ENCODE measurements at places on chromosomes 1 and 21.

- DNase-seq, result no peak
These were observed 8.0 kb downstream of the ECHDC2 start for GRCh38 chr1:52913537-52913936.

DNA sequence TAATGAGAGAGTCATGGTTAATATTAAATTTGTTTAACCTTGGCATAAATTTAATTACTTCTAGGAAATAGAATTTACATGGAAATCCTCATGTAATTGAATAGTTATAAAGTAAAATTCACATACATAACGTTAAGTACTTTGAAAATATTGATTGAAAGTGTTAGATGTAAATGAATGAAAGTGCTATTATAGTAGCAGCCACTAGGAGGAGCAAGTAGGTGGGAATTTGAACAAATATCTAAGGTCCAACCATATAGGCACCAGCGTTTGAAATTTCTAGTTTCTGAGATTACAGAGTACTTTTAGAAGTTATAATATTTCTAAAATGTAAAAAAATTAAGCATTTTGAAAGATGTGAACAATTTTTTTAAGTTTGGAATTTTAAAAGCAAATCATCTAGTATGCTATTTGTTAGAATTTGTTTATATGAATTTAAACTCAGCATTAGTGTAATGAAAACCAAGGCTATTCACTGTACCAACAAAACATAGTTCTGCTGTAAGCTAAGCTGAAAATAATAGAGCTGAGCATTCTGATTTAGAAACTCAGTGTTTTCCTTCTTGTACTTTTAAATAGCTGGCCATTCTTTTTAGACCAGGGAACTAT lies 3.3 kb downstream of the B3GALT2 start:
- DNase-seq, result peak; percentile 71

DNA sequence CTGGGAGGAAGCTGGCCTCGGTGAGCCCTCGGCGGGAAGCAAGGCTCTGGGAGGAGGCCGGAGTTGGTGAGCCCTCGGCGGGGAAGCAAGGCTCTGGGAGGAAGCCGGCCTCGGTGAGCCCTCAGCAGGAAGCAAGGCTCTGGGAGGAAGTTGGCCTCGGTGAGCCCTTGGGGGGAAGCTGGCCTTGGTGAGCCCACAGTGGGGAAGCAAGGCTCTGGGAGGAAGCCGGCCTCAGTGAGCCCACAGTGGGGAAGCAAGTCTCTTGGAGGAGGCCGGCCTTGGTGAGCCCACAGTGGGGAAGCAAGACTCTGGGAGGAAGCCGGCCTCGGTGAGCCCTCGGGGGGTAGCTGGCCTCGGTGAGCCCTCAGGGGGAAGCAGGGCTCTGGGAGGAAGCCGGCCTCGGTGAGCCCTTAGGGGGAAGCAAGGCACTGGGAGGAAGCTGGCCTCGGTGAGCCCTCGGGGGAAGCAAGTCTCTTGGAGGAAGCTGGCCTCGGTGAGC lies 36.0 kb downstream of the KRTAP10-1 start:
- no peak for DNase-seq

- no peak for DNase-seq
These were observed 8.8 kb upstream of the SETDB1 start for GRCh38 chr1:150917387-150917786.

- no peak for DNase-seq
These were observed 19.9 kb downstream of the CRYAA start for GRCh38 chr21:43188592-43189210.

DNA sequence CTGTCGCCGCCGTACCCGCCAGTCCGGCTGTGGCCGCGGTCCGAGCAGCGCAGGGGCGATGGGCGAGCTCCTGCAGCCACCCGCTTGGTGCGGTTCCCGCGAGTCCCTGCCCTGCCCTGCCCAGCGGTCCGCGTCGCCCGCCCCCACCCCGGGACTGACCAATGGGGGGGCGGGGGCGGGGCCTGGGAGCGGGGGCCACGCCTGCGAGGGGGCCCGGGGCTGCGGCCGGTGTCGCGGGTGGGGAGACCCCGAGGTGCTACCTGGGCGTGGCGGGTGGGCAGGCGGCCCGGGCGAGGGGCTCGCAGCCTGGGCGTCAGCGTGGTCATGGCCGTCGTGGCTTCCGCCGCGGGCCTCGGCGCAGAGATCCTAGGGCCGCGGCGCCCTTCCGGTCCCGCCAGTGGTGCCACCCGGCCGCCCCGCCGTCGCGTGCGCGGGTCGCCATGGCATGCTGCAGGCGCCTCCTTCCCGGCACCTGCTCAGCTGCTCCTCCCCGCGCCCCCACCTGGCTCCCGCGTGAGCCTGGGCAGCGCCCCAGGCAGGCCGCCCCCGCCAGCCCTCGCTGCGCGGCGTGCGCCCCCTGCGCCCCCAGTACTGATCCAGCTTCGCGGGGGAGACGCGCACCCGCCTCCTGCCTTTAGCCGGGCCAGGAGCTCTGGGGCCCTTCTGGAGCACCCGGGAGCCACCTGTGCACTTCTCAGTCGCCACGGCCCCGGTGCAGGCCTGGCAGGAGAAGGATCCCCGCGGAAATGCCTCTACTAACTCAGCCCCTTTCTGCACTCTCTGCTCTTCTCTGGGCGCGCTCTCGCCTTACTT lies at the start of gene BMP8B:
BMP8B (minus strand) TSS at position 108 of the 813 bp plus-strand sequence. CDS start 380 bp downstream, outside the sequence.
- DNase-seq, result no peak

DNA sequence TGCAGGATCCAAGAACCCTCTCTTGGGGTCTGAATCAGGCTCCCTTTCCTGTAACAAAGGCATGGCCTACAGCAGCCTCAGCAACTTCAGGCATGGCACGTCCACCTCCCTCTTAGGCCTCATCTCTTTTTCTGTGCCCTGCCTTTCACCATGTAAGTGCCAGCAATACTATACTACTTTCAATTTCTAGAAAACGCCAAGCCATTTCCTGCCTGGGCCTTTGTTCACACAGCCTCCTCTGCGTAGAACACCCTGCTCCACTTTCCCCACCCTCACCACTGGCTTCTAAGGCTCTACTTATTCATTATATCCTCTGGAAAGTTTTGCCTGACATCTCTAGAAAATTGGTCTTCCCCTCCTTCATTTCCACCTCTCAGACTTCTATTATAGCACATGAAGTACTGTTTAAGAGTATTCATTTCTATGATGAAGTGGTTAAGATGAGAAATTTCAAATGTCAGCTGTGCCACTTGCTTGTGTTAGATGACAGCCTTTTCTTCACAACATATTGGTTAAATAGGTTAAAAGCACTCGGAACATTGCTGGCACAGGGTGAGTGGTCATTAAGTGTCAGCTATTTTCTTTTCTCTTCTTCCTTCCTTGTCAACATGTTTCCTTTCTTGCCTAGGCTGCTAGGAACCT lies 41.6 kb upstream of the VWA5B1 start:
- no peak for DNase-seq

- no peak for DNase-seq
These were observed 1037.4 kb upstream of the TMPRSS15 start for GRCh38 chr21:19440792-19441655.

- DNase-seq, result no peak
These were observed 52.5 kb upstream of the TEKT2 start for GRCh38 chr1:36031441-36031840.

- DNase-seq, result no peak
These were observed 616.9 kb downstream of the PLPP3 start for GRCh38 chr1:55962472-55962871.

DNA sequence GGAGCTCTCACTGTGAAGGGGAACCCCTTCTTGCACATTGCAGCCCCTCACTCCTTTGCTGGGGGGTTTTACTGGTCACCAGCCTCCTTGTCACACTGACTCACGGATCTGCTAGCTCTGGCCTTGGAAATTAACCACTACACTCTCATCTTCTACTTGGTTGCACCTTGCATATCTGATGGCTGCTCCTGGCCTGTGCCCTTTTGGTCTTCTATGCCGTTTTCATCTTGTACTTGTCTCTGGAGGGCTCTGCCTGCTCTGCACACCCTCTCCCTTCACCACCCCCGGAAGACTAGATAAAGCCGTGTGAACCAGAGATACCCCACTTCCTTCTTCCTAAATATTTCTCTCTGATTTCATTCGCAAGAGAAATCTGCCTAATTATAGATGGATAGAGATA lies 44.6 kb downstream of the CD247 start:
- no peak for DNase-seq

- no peak for DNase-seq
These were observed 16.4 kb downstream of the SPRTN start for GRCh38 chr1:231354330-231355020.

DNA sequence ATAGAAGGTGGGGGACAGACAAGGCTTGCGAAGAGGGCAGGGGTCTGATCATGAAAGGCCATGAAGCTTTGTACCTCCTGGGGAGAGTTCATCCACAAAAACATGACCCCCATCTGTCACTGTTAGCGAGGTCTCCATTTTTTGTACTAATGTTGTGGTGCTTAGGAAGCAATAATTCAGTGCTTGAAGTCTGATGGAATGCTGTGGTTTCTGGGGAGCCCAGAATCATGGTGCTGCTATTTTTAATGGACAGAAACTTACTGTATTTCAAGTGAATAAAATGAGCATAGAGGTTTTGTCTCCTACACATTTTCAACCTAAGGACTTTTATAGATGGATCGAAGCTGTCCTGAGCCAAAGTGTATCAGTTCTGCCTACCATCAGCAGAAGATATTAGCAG lies 28.2 kb upstream of the RGL1 start:
- no peak for DNase-seq

- peak; percentile 18 for DNase-seq
These were observed 472.7 kb downstream of the PTPRU start for GRCh38 chr1:29708796-29709703.

DNA sequence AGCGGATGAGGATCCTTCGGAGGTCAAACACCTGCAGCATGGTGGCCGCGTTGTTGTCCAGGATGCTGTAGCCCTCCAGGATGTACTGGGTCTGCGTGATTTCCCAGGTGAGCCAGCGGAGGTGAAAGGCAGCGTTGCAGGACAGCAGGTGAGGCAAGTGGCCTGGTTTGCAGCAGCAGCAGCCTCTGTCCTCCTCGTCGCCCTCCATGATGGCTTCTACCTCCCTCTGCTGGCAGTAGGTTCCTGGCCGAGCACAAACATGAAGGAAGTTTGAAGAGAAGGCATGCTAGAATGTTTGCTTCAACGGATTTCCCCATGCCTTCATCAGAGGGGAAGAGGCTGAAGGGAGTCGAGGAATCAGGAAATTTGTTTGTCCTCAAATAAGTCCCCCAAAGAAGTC lies 74.7 kb downstream of the NTPCR start:
- DNase-seq, result no peak

GRCh38 chr1:94416901-94417727 lies 1.1 kb upstream of the ABCD3 start:
- DNase-seq, result peak; percentile 14

GRCh38 chr1:187685333-187685732 lies 856.6 kb downstream of the PLA2G4A start:
- no peak for DNase-seq

DNA sequence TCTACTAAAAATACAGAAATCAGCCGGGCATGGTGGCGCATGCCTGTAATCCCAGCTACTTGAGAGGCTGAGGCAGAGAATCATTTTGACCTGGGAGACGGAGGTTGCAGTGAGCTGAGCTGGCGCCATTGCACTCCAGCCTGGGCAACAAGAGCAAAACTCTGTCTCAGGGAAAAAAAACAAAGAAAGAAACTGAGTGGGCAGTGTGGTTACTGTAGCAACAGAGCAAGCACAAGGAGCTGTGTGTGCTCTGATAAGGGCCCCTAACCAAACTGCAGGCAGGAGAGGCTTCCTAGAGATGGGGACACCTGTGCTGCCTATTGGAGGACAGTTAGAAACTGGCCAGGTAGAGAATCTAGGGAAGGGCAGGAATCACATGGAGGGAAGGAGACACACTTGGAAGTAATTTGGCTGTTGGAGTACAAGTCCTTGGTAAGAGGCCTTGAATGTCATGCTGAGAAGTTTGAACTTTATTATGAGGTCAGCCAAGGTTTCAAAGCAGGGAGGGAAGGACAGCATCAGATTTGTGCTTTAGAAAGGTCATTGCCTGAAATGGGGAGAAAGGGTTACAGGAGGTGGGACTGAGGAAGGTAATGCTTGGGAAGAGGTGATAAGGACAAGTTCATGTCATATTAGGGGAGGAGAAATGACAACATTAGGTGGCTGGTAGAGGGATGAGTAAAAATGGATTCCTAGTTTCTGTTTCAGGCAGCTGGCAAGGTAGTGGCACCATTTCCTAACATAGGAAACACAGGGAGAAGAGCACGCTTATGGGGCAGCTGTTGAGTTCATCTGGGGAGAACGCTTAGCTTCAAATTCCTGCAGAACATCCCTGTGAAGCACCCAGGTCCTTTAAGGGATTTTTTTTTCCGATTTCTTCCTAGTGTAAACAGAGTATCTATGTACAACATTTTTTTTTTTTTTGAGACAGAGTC lies 69.2 kb upstream of the ARTN start:
- no peak for DNase-seq

DNA sequence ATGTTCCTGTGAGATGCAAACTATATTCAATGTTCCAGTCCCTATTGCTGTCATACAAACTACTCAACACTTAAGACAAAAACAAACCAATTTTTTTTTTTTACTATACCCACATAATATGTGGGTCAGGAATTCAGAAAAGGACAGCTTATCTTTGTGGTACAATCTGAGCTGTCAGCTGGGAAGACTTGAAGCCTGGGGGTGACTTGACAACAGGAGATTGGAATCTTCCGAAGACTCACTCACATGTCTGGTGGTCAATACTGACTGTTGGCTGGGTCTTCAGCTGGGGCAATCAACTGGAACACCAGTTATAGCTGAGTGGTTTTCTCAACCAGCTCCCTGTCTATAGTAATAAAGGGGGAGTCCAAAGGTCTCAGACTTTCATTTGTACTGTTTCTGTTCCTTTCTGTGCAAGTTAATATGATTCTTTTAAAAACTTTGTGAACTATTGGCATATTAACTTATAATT lies 81.7 kb upstream of the ATP1B1 start:
- DNase-seq, result no peak

- no peak for DNase-seq
These were observed 17.4 kb downstream of the MIGA1 start for GRCh38 chr1:77796695-77797405.

DNA sequence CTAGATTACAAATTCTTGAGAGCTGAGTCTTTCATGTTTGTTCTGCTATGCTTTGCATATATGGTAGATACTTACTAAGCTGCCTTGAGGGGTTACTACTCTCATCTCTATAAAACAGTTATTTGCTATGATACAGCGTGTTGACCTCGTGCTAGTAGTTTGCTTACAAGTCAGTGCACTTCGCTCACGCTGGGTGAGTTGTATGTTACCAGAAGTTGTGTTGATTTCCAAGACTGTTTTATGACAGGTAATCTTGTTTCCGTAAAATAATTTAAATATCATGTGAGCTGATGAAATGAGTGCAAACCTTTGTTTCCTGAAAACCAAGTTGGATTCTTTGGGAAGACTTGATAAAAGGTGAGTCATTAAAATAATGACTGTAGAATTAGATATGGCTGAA lies 7.3 kb downstream of the MRPS6 start:
- no peak for DNase-seq
